ENCODE measurements at places on chromosomes 13 and 19. TPM values are rescaled to one million over a fixed set of nuclear protein-coding genes. Genes with fewer than 3 reads are reported as not detected.

BIVM gene
- total RNA-seq = 36.9 TPM

HIPK4 gene
- not detected for total RNA-seq

TEX101 gene
- total RNA-seq = not detected

PCDH20 gene
- total RNA-seq = not detected

OVOL3 gene
- total RNA-seq = not detected

UNC13A gene
- total RNA-seq = 0.07 TPM
